Neural progenitor cell (in vitro differentiated cells): ENCODE measurements at places on chromosomes 1 and 21.

DNA sequence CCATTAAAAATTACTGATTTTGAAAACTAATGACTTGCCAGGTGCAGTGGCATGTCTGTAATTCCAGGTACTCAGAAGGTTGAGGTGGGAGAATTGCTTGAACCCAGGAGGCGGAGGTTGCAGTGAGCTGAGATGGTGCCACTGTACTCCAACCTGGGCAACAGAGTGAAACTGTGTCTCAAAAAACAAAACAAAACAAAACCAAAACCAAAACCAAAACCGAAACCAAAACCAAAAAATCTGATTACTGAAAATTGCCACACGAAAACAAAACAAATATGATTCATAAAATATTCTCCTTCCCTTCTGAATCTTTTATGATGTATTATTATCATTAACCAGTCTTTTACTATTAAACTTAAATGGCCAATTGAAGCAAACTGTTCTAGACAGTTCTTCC, 74.1 kb downstream of the SERINC2 start:
- DNase-seq, result no peak

GRCh38 chr1:25971811-25972180, 26.1 kb downstream of the PAFAH2 start:
- DNase-seq, result no peak

- DNase-seq, result peak; percentile 53
These were observed 34.9 kb downstream of the CHML start for GRCh38 chr1:241605146-241605805.

- DNase-seq, result peak; percentile 98
These were observed 101.5 kb downstream of the CASZ1 start for GRCh38 chr1:10694633-10695627.

DNA sequence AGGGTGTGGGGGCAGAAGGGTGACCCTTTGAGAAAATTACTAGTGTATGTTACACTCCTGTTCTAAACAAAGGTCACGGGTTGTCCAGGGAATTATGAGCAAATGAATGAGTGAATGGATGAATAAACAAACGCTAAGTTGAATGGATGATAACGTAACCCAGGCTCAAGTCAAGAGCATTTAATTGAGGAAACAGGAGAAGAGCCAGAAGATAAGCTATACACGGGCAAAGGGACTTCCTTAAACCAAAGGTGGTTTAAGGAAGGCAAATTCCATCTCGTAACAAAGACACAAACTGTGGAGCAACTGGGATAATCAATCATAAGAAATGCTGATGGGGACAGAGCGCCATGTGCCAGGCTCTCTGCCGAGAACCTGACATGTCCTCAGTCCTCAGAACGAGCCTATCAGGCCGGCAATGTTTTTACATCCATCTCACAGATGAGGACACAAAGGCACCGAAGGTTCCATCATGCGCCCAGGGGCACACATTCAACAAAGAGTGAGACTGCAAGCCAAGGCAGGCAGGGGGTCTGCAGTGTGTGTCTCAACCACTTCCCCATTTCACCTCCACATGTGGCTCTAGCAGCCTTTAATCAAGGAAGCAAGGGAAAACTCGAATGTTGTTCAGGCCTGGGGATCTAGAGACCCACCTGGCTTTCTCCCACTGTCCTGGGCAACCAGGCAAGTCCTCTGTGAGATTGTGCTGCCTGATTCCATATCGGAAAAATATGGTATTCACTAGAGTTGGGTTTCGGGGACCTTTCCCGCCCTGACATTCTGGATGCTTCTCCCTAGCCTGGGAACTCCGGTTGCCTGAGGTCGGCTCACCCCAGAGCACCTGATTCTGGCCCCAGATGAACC, 126.8 kb upstream of the EDN2 start:
- DNase-seq, result no peak

DNA sequence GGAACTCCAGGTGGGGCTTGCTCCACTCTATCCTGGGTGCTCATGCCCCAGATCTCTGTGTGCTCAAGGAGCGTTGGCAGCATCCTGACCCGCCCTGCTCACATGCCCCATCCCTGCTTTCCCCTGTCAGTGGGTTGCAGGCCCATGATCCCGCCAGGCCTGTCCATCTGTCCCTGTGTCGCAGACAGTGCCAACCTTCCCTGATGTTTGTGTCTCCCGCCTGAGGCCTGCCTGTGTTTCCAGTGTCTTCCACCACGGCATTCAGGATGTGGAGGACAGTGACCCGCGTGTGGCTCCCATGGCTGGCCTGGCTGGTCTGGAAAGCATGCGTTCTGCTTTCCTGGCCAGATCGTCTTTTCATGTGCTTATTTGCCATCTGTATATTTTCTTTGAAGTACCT, 82.9 kb downstream of the PCBP3 start:
- DNase-seq, result no peak

DNA sequence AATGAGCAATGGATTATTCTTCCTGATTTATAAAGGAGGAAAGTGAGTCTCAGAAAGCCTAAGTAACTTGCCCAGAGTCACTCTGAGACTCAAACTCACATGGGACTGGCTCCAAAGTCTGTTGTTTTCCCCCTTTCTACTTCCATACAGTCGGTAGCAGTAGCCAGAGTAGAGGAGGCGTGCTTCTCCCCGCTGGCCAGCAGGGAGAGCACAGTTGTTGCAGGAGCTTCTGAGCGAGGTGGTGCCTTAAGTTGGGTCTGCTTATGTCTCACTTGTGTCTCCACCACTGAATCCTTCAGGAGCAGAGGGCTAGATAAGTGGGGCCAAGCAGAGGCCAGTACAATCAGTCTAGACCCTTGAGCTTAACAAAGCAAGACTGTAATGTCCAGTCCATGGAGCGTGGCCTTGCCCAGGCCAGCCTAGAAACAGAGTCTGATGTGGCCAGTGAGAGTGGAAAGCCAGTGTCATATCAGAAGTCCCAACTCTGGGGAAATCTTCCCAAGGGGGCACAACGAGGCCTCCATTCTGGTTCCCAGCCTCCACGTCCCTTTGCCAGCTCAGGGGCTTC, 181.9 kb downstream of the ZSCAN20 start:
- DNase-seq, result peak; percentile 63

- DNase-seq, result peak; percentile 73
These were observed 157.3 kb downstream of the CASZ1 start for GRCh38 chr1:10639011-10639774.

DNA sequence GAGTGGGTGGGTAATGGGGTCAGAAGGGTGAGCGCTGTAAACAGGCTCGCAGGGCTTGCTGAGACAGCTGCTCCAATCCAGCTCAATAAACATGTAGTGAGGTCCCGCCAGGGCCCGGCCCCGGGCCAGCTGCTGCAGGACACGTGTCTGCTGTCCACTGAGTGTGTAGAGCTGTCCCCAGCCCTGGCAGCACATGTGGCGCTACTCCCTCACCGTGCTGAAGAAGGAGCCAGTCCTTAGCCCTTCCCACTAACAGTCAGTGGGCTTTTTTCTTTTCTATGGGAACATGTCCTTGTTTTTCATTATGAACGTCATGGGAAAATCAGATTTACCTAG, 78.9 kb upstream of the C1orf174 start:
- DNase-seq, result no peak

GRCh38 chr1:11648732-11649158, 5.5 kb downstream of the FBXO2 start:
- DNase-seq, result peak; percentile 62

- no peak for DNase-seq
These were observed 212.6 kb upstream of the L1TD1 start for GRCh38 chr1:61981870-61982660.

DNA sequence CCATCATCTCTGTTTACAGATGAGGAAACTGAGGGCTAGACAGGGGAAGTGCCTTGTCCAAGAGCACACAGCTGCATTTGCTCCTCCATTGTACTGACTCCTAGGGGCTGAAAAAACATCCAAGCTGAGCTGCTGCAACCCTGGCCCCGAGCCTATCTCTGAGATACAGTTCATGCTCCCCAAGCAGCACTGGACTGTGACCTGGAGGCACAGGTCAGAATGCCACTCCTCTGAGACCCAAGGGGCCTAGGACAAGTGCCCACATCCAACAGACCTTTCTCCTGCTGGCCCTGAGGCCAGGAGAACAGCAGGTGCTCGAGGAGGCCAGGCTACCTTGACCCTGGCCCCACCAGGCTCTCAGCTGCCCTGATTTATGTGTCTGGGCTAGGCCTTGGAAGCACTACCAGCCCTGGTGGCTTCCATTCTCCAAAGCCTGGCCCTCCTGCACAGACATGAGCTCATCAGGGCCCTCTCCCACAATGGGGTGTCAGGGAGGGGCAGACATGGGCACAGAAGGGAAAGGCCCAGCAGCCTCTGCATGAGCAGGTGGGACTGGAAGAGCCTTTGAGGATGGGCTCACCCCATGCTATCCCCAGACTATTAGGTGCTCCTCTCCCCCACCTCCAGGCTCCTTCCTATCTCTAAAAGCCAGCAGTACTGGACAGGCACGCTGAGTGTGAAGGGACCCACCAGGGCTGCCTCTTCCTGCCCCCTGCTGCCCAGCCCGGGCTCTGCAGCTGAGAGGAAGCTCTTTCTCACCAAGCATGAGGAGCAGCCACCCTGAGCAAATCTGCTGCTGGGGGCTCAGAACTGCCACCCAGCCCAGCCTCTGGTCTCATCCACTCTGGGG, 18.8 kb downstream of the ADGRB2 start:
- DNase-seq, result peak; percentile 76

DNA sequence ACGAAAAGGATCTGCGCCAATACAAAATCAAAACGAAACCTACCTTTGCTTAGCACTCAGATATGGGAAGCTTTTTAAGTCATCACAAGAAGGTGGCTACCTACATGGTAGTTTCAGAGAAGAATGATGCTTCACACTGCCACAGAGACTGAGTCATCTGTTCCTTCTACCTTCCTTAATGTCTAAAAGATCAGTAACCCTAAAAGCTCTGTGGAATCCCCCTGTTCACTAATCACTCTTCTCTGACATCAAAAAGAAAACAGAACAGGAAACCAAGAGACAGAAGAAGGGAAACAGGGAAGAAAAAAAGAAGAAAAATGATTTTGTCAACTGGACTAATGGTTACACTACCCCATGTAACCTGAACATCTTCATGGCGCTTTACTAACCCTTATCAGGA, 177.2 kb downstream of the SMYD3 start:
- no peak for DNase-seq

DNA sequence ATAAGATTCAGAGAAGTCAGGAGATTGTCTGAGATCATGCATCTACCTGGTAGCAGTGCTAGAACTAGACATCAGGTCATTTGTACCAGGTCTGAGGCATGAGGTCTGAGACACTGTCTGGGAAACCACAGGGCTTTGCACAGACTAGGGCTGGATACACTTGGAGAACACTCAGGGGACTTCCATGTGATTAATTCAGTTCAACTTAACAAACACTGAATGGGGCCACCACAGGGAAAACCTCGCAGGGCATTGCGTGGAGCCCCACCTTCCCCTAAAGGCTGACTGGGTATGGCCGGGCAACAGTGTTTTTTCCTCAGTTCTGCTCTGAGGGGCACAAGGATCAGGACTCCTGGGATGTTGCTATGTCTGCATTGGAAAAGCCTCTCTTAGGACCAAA, 86.5 kb upstream of the WARS2 start:
- DNase-seq, result peak; percentile 29

DNA sequence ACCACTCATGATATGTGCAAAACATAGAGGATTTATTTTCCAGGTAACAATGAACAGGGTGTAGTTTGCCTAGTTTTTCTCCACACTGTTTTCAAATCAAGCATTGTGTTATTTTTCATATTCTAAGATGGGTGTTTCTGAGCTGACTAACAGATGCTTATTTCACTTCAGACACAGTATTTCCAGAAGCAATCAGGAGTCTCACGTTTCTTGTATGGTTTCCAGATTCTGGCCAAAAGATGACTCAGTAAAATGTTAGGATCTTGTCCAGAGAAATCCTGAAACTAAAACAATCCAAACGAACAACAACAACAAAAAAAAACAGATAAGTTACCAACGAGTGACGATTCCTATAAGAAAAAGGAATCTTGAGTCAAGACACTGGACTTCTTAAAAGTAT, 5.3 kb downstream of the UTS2 start:
- no peak for DNase-seq

DNA sequence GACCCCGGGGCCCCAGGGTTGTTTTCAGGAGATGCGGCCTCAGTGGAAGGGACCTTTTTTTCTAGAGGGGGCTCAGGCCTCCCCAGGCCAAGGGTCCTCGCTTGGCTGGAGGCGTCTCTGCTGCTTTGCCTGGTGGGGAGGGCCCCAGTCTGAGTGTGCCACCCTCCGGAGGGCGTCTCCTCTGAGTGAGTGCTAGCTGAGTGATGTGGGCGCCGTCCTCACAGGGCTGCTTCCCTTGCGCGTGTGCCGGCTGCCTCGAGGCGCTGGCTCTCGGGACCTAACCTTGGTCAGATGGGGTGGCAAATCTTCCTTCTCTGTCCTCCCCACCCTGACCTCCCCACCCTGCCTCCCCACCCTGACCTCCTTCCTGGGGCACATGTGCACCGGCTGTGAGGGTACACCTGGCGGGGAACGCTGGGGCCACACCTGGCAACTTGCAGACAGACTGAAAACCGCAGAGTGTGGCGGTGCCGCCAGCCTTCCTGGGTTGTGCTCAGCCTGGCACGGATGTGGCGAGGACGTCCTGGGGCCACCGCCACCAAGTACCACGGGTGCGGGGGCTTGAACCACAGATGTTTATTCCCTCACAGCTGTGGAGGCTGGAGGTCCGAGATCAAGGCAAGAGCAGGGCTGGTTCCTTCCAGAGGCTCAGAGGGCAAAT, 93.0 kb upstream of the TTC34 start:
- DNase-seq, result no peak

- DNase-seq, result peak; percentile 63
These were observed at the start of gene MXRA8 for GRCh38 chr1:1358433-1359271. TSS of gene MXRA8 (minus strand) at chr1:1358555. CDS start at chr1:1358504, 51 bp downstream.

GRCh38 chr21:44969931-44970755, 30.3 kb downstream of the SLX9 start:
- DNase-seq, result no peak

- DNase-seq, result no peak
These were observed 15.9 kb downstream of the WDR4 start for GRCh38 chr21:42863504-42863870.

DNA sequence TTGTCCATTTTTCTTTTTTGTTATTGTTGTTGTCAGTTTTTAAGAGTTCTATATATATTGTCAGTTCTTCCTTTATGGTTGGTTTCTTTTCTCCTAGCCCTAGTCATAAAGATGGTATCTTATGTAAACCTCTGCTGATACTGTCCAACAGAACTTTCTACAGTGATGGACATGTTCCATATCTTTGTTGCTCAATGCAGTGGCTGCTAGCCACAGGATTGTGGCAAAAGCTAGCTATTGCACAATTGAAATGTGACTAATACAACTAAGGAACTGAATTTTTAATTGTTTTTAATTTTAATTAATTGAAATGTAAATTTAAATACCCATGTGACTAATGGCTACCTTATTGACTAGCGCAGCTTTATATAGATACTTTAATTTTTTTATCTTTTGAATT, 411.8 kb upstream of the PTBP2 start:
- DNase-seq, result no peak

GRCh38 chr1:246010386-246010785, 496.7 kb downstream of the SMYD3 start:
- no peak for DNase-seq

GRCh38 chr1:205794011-205794730, 18.8 kb downstream of the SLC41A1 start:
- no peak for DNase-seq
